Stimulated activated CD8-positive, alpha-beta memory T cell treated with anti-CD3 and anti-CD28 coated beads, Interleukin-15, amount 100 ng/mL, for 1 hour (primary cell): ENCODE measurements at places on chromosomes 5 and 9.

- no peak for DNase-seq
Observed at GRCh38 chr5:72283358-72283757, 36.7 kb downstream of the MRPS27 start.

DNA sequence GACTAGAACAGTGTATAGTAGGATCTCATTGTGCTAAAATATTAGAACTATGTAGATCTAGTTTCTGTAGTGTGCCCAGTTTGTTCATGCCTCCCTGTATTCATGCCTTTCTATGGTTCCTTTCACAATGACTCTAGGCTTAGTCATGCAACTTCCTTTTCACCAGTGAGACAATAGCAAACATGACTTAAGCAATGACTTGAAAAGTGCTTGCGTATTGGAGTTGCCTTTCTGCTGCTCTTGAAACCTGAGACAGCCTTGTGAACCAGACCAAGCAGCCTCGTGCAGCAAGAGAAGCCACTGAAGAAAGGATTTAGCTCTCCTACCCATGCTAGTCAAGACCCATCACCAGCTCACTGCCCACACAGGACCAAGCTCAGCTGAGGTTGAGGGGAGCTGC lies 294.5 kb upstream of the TAS2R1 start:
- no peak for DNase-seq

GRCh38 chr9:88749420-88749819 lies 214.4 kb downstream of the NXNL2 start:
- no peak for DNase-seq

GRCh38 chr9:130364619-130365322 lies 80.0 kb upstream of the ASS1 start:
- no peak for DNase-seq

DNA sequence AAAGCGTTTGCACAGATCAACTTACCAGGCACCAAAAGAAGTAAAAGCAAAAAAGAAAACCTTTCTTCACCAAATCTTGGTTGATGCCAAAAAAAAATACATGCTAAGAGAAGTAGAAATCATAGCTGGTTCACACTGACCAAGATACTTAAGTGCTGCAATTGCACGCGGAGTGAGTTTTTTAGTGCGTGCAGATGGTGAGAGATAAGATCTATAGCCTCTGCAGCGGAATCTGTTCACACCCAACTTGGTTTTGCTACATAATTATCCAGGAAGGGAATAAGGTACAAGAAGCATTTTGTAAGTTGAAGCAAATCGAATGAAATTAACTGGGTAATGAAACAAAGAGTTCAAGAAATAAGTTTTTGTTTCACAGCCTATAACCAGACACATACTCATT lies 36.4 kb upstream of the CCDC152 start:
- no peak for DNase-seq

DNA sequence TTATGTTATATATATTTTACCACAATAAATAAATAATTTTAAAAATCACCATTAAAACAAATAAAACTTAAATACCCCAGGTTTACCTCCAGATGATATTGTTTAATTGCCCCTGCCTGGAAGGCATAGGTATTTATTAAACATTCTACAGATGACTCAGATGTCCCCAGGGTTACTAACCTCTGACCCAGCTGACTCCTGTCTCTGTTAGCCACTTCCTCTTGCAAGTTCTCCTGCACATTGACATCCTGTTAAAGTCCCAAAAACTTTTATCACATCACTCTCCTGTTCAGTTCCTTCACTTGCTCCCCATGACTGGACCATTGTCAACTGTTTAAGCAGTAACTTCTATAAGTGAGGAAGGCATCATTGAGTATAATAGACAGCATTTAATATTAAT lies 37.0 kb upstream of the RAB3C start:
- DNase-seq = no peak

- no peak for DNase-seq
Observed at GRCh38 chr5:172699999-172700364, 58.9 kb downstream of the NEURL1B start.

DNA sequence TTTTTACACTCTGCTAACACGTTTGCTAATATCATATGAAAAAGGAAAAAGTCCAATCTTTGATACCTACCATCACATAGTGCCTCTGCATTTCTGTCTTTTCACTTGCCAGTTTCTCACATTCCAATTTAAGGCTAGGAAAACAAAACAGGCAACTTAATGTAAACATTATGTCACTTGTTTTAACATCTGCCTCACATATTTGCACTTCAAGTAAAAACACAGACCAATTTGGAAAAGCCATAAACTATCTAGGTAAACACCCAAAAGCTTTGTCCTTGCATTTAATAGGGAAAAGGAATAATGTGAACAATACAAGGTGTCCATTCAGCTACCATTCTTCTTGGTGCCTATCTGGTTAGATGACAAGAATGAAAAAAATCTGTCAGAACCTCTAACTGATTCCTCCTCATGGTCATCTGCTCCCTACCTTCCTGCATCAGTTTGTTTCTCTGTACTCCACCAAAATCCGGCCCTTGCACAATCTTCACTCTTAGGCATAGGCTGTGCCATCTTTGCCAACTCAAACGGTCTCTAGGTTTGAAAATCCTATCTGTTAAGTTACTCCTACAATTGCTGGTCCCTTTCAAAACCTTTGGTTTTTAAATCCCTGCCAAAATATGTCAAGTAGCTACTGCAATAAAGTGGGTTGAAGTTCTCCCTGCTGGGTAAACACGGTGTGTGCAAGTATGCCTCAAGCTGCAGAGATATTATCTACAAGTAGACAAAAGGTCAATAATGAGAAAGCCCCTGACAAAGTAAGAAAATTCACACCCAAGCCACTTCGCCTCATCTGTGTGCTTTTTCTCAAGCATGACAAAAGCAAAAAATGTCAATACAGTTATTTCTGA lies 3.4 kb downstream of the TLE1 start:
- DNase-seq = no peak

- DNase-seq = no peak
Observed at GRCh38 chr9:87109231-87109631, 161.9 kb upstream of the GAS1 start.

- DNase-seq = no peak
Observed at GRCh38 chr5:68176802-68177479, 38.6 kb upstream of the PIK3R1 start.
